Choroid plexus epithelial cell (primary cell): ENCODE measurements at places on chromosomes 3 and 15.
A peak's percentile ranks its signal among the peaks of the same experiment; 100 is the strongest.

DNA sequence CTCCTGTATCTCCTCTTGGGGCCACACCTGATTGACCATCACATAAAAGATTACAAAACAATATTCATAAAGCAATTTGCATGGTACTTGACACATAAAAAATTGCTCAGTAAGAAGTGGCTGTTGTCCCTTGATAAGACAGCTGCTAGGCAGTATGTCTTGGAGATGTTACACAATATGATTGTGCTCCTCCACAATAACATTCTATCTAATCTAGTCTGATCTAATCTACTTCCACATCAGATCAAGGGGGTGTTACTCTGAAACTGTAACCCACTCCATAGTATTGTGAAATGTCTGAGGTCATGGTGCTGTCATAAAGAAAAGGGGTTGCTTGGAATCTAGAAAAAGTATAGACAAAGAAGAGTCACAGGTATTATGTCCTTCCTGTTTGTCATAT, 23.4 kb upstream of the AQP9 start:
- no peak for DNase-seq

DNA sequence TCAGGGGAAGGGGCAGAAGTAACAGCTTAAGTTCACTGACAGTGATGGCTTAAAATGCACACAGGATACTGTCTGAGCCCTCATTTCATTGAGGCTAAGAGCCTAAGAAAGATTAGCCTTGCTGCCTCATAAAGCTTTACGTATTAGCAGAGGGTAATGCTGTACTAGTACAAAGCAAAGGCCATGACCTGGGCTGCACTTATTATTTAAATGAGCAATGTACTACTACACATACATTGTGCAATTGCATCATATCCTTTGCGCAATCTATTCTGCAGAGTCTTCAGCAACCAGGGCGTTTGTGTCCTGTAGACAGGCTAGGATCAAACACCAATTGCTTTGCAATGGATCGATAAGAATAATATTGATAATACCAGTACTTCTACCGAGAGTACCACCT, 221.8 kb downstream of the TPRG1 start:
- DNase-seq = peak; percentile 40

DNA sequence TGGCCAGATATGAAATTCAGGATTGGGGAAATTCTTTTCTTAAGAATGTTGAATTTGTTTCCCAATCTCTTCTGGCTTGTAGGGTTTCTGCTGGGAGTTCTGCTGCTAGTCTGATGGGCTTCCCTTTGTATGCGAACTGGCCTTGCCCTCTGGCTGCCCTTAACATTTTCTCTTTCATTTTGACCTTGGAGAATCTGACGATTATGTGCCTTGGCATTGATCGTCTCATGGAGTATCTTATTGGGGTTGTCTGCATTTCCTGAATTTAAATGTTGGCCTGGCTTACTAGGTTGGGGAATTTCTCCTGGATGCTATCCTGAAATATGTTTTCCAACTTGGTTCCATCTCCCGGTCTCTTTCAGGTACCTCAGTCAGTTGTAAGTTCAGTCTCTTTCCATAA, 152.2 kb downstream of the CFAP20DC start:
- DNase-seq = no peak

- DNase-seq = peak; percentile 39
Measured at GRCh38 chr3:134485075-134485717, 589 bp downstream of the ANAPC13 start.

- no peak for DNase-seq
Measured at GRCh38 chr3:19107719-19108118, 40.6 kb upstream of the KCNH8 start.

DNA sequence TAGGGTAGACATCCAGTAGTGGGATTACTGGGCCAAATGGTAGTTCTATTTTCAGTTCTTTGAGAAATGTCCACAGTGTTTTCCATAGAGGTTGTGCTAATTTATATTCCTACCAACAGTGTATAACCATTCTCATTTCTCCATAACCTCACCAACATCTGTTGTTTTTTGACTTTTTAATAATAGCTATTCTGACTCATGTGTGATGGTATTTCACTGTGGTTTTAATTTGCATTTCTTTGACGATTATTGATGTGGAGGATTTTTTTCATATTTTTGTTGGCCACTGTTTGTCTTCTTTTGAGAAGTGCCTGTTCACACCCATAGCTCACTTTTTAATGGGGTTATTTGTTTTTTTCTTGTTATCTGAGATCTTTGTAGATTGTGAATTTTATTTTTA, 125.2 kb downstream of the CFAP20DC start:
- peak; percentile 49 for DNase-seq

- DNase-seq = no peak
Measured at GRCh38 chr15:70517194-70517590, 246.2 kb downstream of the UACA start.

- DNase-seq = no peak
Measured at GRCh38 chr3:117728226-117728625, 1018.6 kb downstream of the TUSC7 start.

DNA sequence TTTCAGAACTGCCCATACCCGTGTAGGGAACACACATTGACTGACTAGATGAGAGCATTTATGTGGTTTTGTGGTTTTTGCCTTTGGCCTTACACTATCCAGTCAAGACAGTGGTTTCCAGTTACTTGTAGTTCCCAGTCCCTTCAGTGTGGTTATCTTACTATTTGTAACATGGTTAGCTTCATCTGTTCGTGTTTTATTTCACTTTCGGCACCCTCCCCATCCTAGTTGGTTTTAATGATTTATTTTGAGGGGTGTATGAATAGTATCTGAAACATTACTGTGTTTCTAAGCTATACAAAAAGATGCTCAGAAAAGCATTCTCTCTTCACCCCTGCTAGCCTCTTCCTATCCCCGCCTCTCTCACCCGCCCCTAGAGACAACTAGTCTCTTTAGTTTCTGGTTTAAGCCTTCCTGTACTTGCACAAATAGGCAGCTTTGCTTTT, 14.1 kb downstream of the LYSMD4 start:
- DNase-seq = peak; percentile 94

GRCh38 chr3:4928277-4928789, 50.9 kb upstream of the BHLHE40 start:
- DNase-seq = no peak

GRCh38 chr3:25463836-25464418, 35.9 kb downstream of the RARB start:
- no peak for DNase-seq

DNA sequence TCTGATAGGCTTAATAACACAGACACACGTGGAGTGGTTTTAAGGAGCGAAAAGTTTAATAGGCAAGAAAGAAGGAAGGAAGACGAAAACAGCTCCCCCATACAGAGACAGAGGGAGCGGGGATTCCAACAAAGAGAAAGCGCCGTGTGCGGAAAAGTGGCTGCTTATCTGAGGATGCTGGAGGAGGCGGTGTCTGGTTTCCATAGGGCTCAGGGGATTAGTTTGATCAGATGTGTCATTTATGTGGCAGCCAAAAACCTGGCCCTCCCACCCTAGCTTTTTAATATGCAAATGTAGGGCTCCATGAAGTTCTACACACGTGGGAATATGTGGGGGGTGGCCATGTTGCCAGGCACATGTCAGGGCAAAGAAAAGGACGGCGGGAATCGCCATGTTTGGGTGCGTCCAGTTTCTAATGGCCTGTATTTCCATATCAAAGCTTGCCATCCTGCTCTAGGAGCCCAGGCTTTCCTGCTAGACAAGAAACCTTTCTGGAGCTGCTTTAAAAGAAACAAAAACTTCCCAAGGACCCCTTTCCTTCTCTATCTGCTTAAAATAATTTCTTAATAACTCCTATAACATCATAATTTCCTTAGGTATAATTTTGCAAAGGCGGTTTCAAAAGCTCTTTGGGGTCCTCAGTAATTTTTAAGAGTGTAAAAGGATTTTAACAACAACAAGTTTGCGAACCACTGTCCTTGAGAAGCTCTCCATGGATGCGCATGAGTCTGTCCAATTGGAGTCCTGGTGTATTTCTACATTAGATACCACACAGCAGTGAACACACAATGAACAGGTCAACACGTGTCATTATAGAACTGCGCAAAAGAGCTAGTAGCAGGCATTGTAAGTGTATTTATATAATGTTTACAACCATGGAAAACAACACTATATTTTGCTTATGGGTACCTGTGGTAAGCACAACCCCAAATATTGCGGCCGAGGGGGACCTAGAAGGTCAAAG, 622 bp upstream of the ZNF589 start:
- no peak for DNase-seq

- DNase-seq = no peak
Measured at GRCh38 chr3:69684309-69684961, 54.8 kb upstream of the MITF start.

DNA sequence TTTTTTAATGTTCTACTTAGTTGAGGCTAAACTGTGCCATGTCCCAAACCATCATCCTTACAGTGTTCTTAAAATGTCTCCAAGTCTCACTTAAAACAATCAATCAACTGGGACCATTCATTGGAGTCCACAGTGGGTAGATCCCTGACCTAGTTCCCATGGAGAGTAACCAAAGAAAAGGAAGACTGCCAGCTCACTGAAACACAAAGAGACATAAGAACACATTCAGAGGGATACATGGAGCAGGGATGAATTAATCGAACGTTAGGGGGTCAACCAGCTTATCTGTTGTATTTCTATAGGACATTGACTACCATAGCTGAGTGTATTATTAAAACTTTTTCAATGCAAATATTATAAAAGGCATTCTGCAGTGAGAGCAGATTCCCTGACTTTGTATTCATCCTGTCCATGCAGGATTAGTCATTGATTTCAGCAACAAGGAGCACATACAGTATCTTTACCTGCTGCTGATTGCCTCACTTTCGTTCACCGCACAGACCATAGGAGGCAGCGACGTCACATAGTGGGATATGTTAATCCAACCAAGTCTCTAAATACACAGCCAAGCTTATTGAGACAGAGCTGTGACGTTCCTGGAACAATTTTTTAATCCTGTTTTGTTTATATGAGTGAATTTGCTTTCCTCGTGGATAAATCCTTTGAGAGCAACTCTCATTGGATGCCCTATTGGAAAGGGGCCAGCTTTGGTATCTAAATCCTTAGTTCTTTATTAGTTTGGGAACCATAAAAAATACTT, 364.9 kb upstream of the RBMS3 start:
- DNase-seq = peak; percentile 81

GRCh38 chr15:35304389-35304788, 219.3 kb upstream of the NANOGP8 start:
- DNase-seq = no peak

DNA sequence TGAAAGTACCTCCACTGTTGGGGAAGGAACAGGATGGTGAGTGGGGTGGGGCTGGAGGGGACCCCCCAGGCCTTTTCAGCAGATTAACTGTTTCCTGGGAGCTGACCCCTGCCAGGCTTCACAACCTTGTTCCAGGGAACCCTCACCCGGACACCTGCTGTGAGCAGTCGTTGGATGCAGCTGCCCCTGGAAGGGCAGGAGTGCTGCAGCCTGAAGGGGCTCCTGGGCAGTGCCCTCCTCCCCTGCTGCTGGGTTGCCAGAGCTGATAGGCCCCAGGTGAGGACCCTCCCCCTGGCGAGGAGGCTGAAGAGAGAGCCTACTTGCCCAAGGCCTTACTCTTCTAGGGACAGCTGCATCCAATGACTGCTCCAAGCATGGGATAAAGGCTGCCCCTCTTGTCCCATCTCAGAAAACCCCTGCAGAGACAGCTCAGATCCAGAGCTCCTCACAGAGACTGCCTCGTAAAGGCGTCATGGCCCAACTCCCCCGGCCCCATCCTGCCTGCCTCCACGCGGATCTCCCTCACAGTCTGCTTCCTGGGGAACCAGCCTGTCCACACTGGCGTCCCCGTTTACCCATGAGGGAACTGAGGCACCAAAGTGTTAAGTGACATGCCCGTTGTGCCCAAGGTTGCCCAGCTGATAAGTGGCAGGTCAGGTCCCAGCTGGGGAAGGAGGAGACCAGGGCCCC, 193.4 kb upstream of the LINGO1 start:
- DNase-seq = no peak

DNA sequence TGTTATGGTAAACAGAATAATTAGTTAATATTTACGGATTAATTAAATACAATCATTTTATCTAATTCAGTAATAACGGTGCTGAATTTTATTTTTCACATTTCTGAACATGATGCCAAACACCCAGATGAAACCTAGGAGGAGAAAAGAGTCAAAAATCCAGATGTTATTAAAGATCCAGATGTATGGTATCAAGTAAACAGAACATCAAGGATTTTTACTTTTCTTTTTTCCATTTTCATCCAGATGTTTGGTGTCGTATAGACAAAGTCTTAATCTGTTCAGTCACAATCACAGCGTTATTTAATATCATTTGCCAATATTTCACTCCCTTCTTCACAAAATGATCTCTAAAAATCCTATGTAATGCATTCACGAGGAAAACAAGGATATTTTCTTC, 64.0 kb upstream of the NR2F2 start:
- no peak for DNase-seq

GRCh38 chr3:99872923-99873254, 55.2 kb downstream of the CMSS1 start:
- no peak for DNase-seq

DNA sequence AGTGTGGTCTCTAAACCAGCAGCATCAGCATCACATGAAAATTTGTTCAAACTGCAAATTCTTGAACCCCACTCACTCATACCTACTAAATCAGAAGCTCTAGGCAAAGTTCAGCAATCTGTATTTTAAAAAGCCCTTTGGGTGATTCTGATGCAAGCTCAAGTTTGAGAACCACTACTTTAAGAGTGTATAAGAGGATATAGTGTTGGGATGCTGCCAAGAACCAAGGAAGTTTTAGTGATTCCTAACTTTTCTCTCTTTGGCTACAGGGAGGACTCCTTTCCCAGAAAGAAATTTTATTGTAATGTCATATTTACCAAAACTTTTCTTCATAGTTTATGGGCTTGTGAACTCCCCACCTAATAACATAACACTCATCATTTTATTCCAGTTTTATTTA, 422.2 kb downstream of the TBC1D5 start:
- peak; percentile 6 for DNase-seq

DNA sequence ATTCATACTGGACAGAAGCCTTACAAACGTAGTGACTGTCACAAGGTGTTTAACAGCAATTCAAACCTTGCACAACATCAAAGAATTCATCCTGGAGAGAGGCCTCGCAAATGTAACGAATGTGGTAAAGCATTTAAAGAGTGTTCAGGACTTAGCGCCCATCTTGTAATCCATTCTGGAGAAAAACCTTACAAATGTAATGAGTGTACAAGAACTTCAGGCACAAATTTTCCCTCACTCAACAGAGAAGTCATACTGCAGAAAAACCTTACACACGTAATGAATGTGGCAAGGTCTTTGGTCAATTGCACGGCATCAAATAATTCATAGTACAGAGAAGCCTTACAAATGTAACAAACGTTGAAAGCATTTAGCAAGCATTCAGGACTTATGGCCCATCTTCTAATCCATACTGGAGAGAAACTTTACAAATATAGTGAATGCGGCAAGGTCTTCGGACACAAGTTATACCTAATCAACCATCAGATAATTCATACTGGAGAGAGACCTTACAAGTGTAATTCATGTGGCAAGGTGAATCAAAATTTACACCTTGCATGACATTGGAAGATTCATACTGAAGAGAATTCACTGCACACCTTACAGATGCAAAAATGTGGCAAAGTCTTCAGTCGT, 27.5 kb downstream of the SPCS1 start:
- no peak for DNase-seq

- DNase-seq = no peak
Measured at GRCh38 chr3:62019906-62020305, 353.4 kb downstream of the FEZF2 start.

GRCh38 chr15:72178976-72179585, 18.5 kb downstream of the GRAMD2A start:
- DNase-seq = no peak

GRCh38 chr3:73552700-73553099, 72.0 kb downstream of the PDZRN3 start:
- DNase-seq = peak; percentile 59
